ENCODE measurements at places on chromosomes 6 and 20.

DNA sequence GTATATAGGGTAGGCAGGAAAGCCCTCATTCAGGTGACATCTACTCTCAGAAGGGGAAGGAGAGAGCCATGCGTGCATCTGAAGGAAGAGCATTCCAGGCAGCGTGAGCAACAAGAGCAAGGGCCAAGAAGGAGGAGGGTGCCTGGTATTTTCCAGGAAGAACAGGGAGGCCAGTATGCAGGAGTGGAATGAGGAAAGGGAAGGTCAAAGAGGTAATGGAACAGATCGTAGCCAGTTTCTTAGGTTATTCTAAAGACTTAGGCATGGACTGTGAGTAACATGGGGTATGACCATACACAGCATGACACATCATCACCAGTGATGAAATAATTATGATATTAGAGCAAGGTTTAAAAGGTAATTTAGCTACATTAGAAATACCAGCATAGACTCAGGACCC, 24.1 kb downstream of the ALDH8A1 start:
- DNase-seq: no peak

- no peak for DNase-seq
Observed at GRCh38 chr6:127452803-127453202, 6.4 kb downstream of the KIAA0408 start.

- DNase-seq: no peak
Observed at GRCh38 chr6:138986578-138986977, 1.5 kb downstream of the REPS1 start.

DNA sequence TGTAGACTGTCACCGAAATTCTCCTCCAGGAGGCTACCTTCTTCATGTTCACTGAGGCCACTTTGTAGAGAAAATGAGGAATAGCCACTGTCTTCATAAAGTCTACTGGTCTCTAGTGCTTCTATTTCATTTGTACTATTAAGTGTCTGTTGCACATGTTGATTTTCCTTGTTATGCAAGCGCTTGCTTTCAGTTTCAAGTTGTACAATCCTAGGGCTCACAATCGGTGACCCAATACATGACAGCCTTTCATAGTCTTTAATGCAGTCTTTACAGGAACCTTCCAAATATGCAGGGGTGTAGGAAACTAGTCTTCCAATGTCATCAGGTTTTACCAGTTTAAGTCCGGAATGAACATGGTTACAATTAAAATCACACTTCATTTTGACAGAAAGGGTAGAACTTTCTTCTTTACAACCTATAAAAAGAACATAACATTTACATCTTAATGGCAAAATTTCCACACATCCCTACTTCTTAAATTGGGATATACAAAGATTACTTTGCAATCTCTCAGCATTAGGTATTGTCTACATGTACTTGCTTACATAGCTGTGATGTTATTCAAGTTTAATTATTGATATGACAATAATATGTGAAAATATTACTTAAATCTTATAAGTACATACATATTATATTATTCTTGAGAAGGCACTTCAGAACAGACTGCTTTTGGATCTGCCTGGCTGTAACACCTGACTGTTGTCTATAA, 7.5 kb downstream of the FBXO5 start:
- DNase-seq: no peak

GRCh38 chr20:50208085-50208491, 17.5 kb downstream of the CEBPB start:
- DNase-seq: no peak

DNA sequence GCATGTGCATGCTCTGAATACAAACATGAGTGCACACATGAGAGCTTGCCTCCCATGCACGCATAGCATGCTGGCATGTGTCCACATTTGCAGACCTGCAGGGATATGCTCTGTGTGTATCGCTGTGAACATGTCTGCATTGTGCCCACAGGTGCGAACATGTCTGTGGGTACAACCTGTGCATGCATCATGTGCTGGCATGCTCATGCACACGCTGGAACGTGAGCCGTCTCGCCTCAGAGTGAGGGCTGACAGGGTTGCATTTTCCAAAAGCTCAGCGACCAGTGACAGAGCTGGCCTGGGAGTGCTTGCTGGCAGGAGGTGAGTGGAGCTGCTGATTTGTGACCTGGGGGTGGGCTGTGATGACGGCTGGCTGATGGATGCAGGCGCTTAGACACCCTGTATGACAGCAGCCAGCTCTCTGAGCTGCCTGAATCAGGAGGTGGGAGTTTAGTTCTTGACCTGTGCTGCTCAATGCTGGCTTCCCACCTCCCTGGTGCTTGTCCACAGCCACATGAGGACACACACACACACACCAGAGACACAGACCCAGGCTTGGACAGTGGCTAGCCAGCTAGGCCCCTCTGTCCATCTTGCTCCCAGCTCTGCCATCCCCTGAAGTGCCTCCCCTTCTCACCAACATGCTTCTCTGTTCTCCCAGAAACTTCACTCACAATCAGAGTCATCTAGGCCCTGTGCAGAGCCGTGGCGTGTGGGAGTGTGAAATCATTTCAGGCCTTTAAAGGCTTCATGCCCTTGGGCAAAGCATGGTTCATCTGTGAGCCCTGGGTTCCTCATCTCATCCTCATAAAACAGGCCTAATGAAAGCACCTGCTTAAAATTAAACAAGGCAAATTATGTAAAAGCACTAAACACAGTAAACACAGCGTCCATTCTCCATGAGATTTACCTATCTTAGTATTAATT, 51.4 kb downstream of the CD40 start:
- no peak for DNase-seq

DNA sequence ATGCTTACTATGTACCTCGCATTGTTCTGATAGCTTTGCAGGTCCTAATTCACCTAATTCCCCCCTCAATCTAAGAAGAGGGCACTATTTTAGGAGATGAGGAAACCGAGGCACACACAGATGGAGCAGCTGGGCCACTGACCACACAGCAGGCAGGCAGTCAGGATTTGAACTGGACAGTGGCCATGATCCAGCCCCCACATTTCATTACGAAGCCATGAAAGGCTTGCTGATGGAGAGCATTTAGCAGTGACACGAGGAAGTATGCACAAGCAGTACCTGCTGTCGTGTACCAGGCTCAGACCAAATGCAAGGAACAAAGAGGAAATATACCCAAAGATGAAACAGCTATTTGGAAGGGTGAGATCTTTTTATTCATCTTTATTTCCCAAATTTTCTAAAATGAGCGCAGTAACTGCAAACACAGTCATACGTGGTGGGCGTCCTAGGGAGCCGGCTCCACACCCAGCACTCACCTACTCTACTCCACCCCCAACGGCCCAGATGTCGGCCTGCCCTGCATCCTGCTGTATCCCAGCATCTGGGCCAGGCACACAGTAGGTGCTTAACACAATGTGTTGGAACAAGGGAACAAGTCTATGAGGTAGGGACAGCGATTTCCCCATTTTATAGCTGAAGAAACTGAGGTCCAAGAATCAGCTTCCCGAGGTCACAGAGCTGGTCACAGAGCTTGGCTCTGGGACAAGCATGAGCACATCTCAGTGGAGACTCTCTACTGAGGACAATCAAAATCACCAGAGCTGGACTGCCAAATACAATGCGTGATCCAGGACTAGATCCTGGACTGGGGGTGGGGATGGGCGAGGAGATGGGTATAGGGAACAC, 15.0 kb downstream of the PREX1 start:
- peak; percentile 1 for DNase-seq

- DNase-seq: no peak
Observed at GRCh38 chr6:144899161-144899560, 614.0 kb downstream of the UTRN start.

DNA sequence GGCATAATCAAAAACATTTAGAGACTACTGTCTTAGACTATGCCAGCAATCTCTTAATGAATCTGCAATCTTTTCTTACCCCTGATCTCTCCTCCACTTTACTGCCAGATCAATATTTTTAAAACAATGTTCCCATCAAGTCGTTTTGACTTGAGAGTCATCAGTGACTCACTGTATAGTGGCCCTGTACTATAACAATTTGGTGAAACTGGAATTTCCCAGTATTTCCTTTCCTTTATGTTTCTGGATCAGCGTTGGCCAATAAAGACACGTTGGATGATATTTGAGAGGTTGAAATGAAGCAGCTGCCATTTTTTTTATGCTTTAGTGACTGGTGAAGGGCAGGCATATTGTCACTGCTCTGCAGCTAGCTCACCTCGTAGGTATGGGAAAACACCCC, 10.1 kb upstream of the SMIM13 start:
- no peak for DNase-seq

DNA sequence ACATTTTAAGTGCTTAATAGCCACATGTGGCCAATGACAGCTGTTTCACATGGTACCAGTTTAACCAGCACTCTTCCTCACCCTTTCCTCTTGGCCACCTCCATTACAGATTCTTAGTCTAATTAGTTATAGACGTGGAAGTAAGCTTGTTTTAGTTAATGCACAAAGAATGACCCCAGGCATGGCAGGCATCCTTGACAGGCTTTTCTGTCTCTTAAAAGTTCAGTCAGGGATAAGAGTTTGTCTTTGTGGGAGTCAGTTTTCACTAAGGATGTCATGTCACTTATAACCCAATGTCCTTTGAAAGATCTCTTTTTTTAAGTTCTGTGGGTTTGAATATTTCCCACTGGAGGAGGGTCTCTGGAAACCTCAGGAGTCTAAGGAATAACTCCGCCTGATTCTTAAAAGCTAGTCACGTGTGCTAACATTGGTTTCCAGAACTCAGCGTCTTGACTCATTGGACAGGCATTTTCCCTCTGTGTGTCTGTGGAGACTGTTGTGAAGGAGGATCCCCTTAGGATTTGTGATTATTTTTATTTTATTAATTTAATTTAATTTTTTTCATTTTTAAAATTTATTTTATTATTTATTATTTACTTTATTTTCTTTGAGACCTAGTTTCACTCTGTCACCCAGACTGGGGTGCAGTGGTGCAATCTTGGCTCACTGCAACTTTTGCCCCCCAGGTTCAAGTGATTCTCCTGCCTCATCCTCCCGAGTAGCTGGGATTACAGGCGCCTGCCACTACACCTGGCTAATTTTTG, 171.4 kb downstream of the ZFAND3 start:
- no peak for DNase-seq

GRCh38 chr6:147900247-147900830, 391.8 kb downstream of the SAMD5 start:
- DNase-seq: no peak

DNA sequence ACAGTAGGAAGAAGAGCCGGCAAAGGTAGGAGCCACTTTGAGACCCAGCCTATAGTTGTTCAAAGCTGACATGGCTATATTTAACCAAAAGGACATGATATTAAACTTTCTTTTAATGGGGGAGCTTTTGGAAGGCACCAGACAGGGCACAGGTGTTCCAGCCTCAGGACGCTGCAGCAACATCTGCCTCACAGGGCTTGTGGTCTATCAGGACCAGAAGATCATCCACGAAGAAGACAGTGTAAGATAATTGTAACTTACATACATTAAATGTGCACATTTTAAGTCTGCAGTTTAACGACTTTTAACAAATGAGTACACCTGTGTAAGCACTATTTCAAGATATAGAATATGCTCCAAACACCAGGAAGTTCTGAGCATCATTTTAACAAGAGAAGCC, 168.2 kb upstream of the PMEPA1 start:
- DNase-seq: no peak

- DNase-seq: no peak
Observed at GRCh38 chr6:56547687-56548086, 95.0 kb downstream of the DST start.

- no peak for DNase-seq
Observed at GRCh38 chr6:2883673-2884072, 19.4 kb downstream of the SERPINB9 start.

DNA sequence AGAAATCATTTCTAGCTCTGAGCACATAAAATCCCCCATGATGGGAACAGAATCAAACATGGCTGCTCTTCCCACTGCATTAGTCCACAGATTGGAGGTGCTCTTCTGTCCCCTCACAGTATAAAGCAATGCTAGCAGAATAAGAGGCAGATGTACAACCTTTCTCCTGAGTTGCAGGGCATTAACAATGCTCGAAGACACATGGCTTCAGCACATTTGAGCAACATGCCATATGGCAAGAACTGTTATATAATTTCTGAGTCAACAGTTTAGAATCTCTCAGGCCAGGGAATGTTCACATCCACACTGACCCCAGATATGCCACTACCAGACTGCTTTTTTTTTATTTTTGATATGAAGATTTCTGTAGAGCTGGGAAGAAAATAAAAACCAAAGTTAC, 119.6 kb downstream of the KIF13A start:
- no peak for DNase-seq

DNA sequence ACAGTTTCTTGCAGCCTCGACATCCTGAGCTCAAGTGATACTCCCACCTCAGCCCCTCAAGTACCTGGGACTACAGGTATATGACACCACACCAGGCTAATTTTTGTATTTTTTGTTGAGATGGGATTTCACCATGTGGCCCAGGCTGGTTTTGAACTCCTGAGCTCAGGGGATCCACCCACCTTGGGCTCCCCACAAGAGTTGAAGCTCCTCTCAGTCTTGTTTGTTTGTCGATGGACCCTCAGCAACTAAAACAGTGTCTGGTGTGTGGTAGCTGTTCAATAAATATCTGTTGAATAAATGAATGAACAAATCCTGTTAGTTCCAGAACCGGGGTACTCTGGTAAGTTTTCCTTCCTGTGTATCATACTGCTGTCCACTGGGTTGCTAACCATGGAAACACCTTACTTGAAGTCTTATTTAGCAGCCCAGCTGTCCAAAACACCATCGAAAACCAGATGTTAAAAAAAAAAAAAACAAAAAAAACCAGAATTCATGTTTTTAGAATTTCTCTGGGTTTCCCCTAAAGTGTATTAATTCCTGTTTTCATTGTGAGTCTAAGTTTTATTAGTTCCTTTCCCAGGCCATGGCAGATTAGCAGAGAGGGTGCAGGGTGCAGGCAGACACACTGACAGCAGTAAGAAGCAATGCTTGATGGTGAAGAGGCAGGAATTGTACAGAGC, 7.8 kb upstream of the EZR start:
- no peak for DNase-seq

DNA sequence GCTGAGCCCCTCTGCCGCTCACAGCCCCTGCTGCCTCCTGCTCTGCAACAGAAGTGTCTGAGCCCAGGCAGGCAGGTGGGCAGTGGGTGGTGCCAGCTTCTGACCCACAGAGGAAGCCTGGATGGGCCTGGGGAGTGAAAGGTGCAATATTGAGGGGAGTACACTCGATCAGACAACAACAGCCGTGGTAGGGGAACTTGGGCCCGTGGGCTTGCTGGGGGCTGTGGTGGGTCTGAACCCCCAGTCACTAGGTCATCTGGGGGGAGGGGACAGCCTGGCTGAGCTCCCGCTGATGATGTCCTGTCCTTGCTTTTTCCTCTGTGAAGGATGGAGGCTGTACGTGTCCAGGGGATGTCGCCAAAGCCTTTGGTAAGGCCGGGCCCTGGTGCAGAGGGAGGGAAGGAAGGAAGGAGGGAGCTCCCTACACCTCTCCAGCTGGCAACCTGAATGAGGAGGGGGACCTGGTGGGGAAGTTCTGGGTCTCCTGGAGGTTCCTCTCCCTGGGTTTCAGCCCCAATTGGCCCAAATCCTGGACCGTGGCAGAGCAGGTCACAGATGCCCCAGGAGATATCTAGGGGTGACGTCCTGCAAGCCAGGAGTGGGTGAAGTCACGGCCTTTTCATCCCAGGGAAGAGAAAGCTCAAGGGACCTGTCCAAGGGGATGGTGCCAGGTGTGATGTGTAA, 47.2 kb downstream of the GMPR start:
- DNase-seq: no peak

DNA sequence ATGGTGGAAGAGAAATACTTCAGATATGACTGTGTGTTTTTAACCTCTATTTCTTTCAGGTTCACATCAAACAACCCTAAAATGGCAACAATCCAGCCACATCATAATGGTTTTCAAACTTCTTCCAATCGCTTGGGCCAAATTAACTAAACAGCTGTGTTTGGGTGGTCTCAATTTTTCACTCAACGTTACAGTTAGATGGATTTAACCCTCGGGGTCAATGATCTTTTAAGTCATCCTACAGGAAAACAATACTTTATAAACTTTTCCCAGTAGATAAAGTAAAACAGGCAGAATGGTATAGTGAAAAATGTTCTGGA, 60.4 kb downstream of the EPB41L2 start:
- no peak for DNase-seq
